Peyer's patch (tissue), 4 donors: ENCODE measurements at places on chromosomes 3 and 15. TPM values are rescaled to one million over a fixed set of nuclear protein-coding genes. Genes with fewer than 3 reads are reported as not detected.

GRCh38 chr15:70376929-70377691 is 279.4 kb upstream of the TLE3 start:
- H3K27me3 ChIP-seq: no peaks in the 10 kb centered on the region
- no peak overlapping the region for H3K27ac ChIP-seq
- no peaks in the 10 kb centered on the region for H3K4me1 ChIP-seq
- H3K36me3 ChIP-seq: no peaks in the 10 kb centered on the region
- no peak for DNase-seq
- no peak overlapping the region for H3K4me3 ChIP-seq

GRCh38 chr15:89174476-89174875 is 46.9 kb downstream of the RLBP1 start:
- no peaks in the 10 kb centered on the region for H3K4me1 ChIP-seq
- no peaks in the 10 kb centered on the region for H3K27me3 ChIP-seq
- no peak overlapping the region for H3K4me3 ChIP-seq
- no peaks in the 10 kb centered on the region for H3K36me3 ChIP-seq
- H3K27ac ChIP-seq: no peak overlapping the region

FRMD5 gene
- total RNA-seq: 0.57 TPM

DNA sequence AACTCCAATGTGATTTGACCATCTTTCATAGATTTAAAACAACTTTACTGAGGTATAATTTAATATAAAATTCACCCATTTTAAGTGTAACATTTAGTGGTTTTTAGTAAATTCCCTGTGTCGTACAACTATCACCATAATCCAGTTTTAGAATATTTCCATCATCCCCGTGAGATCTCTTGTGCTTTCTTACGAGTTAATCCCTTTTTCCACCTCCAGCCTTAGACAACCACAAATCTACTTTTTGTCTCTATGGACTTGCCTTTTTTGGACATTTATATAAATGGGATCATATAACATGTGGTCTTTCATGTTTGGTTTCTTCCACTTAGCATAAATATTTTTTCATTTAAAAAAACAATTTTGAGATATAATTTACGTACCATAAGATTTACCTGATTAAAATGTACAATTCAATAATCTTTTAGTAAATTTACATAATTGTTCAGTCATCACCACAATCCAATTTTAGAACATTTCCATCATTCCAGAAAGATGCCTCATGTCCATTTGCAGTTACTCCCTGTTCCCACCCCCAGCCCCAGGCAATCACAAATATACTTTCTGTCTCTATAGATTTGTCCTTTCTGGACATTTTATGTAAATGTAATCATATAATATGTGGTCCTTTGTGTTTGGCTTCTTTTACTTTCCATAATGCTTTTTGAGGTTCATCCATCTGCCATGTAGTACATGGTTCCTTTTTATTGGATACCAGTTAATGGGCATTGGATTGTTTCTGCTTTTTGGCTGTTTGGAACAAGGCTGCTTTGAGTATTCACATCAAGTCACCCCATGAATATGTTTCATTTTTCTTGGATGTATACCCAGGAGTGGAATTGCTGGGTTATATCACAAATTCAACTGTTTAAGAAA is 3.1 kb downstream of the OXSR1 start:
- no peaks in the 10 kb centered on the region for H3K36me3 ChIP-seq
- no peak overlapping the region for H3K27ac ChIP-seq
- no peaks in the 10 kb centered on the region for H3K27me3 ChIP-seq
- H3K4me3 ChIP-seq: no peak overlapping the region
- no peak for DNase-seq

DNA sequence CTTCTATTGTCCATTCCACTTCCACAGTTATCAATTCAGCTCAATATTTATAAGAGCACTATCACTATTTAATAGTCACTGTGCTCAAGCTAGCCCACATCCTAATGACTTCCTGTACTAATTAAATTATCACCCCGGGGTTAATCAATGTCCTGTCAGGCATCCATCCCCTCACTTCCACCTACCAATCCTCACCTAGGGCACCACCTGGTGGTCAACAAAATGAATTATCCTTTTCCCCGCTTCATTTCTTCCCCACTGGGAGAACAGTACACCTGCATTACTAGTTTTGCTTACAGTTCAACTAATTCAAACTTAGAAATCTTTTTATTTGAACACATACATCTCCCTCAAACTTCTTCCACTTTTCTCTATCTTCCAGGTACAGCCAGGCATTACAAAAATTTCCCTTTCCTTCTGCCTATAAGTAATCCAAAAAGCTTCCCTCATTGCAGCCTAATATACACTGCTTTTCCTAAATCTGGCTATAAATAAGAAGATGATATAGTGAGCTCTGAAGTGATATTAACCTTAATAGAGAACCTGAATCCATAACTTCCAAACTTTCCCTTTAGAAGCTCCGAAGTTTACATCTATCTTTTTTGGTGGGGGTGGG is 68.5 kb downstream of the TMCC1 start:
- H3K4me1 ChIP-seq: peaks cover 8% of the 10 kb centered on the region
- no peak for DNase-seq
- H3K27ac ChIP-seq: no peak overlapping the region
- H3K4me3 ChIP-seq: no peak overlapping the region
- no peaks in the 10 kb centered on the region for H3K36me3 ChIP-seq
- H3K27me3 ChIP-seq: no peaks in the 10 kb centered on the region

DNA sequence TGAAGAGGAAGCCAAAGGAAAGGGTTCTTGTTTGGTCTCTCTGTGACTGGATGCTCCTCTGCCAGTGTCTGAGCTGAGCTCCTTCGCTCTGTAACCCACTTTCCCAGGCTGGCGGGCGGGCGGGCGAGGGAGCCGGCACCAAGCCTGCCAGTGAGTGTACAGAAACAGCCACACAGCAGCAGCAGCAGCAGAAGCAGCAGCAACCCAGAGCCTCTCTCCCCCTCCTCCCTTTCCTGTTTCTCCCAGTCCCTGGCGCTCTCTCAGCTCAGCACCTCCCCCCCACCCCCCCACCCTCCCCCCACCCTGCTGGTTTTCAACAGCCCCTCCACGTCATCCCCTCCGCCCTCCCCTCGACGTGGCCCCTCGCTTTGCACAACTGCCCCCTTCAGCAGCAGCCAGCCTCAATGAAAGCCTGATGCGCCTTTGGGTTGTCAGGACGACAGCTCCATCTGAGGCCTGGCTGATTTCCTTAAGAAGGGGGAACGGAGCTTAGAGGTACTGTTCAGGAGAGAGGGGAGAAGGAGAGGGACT is at the start of gene LSAMP:
Gene LSAMP, minus strand, starts transcription at position 177 of the 531 bp plus-strand sequence.
- H3K27me3 ChIP-seq: no peaks in the 10 kb centered on the region
- H3K36me3 ChIP-seq: no peaks in the 10 kb centered on the region
- H3K4me3 ChIP-seq: peak within 1 kb of the TSS; percentile 10
- no peaks in the 10 kb centered on the region for H3K4me1 ChIP-seq

GRCh38 chr3:32203854-32204253 is 34.6 kb upstream of the CMTM8 start:
- H3K4me1 ChIP-seq: no peaks in the 10 kb centered on the region
- no peak for DNase-seq
- H3K4me3 ChIP-seq: no peak overlapping the region
- H3K36me3 ChIP-seq: no peaks in the 10 kb centered on the region
- H3K27me3 ChIP-seq: no peaks in the 10 kb centered on the region
- H3K27ac ChIP-seq: no peak overlapping the region

DNA sequence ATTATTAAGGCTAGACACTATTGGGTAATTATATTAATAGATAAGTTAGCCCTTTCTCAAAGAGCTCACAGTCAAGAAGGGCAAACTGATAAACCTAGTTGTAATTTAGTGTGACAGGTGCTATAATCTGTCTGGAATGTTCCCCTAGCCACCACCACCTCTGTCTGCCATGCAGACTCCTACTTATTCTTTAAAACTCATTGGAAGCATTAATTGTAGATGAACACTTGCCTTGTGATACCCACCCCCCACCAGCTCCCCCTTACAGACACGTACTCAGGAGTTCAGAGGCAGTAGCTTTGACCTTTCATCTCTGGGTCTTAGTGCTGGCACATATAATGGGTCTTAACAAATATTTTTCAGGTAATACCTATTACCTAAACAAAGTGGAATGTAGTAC is 195.9 kb downstream of the TP63 start:
- no peak overlapping the region for H3K27ac ChIP-seq
- H3K27me3 ChIP-seq: no peaks in the 10 kb centered on the region
- no peak overlapping the region for H3K4me3 ChIP-seq
